ENCODE measurements at places on chromosomes 3 and 15.

- DNase-seq: peak; percentile 31
Measured at GRCh38 chr3:29141197-29141917, 139.5 kb upstream of the RBMS3 start.

DNA sequence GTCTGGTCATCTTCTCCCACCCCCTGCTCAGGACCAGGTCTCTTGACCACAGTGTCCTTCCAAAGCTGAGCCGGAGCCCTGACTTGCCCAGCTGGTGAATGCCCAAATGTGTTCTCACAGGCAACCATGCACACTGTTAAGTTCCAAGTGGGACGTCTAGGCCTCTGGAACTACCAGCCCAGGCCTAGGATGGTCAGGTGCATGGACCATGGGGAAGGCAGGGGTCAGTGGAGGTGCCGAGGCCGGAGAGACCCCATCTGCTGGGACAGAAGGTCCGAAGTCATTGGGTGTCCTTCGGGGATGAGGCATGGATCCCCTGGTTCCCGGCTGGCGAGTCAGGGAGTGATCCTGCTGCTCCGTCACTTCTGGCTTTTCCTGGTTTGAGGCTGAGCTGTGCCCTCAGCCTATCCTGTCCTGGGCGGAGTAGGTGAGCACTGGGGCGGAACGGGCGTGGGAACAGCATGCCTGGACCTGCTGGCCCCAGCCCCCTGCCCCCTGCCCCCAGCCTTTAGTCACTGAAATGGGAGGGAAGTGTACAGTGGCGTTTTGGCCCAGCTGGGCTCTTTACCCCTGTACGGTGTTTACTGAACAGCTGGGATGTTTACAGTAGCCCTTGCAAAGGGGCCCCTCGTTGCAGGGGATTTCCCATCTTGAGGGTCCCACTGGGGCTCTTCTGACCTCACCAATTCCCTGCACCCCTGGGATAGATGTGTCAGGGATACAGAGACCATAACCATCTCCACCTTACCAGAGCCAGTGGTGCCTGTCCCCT, 12.1 kb downstream of the SEMA3F start:
- no peak for DNase-seq

DNA sequence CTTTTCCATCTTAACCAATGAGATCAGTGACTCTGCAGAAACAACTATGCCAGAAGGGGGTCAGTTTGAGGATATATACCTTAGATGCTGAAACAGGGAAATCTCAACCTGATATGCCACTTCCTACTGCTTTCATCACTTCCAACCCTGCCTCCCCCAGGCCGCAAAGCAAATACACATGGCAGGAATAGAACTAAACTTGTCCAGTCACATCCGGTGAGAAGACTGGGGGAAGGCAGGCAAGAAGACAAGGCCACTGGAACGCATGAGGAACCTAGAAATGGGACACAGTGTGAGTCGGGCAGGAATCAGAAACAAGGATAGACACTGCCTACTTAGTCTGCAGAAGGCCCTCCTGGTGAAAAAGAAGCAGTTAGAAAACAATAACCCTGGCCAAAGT, 90.6 kb downstream of the MYO5A start:
- no peak for DNase-seq

GRCh38 chr15:27961801-27962200, 137.3 kb downstream of the OCA2 start:
- no peak for DNase-seq

- DNase-seq: no peak
Measured at GRCh38 chr3:172640751-172641150, 70.1 kb downstream of the NCEH1 start.

DNA sequence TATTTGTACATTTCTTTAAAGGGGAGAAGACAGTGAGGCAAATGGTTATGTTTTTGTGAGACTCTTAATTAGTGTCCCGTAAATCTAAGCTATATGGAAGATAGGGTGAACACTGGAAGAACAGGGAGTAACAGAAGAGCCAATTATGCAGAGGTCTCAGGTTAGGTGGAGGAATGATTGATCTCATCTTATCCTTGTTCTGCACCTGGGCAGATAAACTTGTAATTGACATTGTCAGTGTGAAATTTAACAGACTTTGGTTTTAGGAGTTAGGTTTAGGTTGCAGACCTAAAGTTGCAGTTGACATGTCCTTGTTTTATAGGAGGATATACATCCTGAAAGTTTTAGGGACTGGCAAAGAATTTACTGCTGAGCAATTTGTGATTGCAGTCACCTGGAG, 3.1 kb upstream of the TWF2 start:
- no peak for DNase-seq

GRCh38 chr3:43765521-43765971, 74.8 kb downstream of the ABHD5 start:
- peak; percentile 69 for DNase-seq

Data from fibroblast of upper back skin (primary cell).